ENCODE measurements at places on chromosomes 4 and X.

DNA sequence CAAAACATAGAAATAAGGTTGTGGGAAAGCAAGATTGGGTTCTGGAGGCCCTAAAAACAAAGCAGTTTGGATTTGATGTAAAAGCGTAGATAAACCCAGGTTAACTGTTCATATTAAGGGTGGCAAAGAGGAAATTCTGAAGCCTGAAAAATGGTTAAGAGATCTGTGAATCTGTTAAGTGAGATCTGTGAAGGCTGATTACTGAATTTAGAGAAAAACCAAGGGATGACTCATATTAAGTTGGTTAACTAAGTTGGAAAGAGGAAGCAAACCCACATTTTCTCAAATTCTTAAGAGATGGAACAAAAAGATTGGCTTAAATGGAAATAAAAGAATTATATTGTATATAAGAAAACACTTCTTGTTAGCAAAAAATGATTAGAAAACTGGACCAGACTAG lies 22.8 kb downstream of the GPAT3 start:
- no peak for DNase-seq

- DNase-seq, result no peak
Measured at GRCh38 chr4:154781126-154781982, at the start of gene RBM46. Gene RBM46, plus strand, starts transcription at chr4:154781272. Its CDS starts 15,481 bp downstream, at chr4:154796753.

DNA sequence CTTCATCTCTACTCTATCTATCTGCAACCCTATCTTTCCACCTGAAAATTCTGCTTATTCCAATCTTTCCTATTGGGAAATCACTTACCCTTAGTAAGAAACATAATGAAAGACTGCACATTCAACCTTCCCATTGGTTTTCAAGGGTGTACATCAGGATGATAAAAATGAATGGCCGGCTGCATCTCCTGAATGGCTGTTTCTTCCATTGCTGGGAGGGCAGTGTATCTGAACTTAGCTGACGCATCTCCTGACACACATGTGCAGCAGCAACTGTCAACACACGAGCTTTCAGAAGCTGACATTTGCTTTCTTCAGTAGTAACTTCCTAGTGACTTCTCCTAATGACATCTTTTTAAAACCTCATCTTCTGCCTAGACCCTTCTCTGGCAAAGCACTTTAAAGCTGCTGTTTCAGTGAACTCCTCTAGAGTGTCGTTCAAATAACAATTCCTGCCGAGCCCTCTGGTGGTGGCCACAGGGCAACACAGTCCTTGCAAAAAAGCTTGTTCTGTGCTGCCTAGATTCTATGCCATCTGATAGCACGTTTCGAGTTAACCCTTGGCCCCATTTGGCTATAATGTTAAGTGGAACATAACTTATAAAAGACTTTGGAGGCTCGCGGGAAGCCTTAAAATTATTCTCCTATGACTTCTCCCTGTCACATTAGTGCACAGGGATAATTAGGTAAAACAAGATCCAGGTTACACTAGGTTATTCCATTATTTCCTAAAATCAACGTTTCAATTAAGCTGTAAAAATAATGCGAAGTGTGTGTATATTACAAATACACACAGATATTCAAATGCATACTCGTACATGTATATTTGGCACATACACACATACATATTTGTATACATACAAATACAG lies 2340.7 kb downstream of the PCDH7 start:
- no peak for DNase-seq

DNA sequence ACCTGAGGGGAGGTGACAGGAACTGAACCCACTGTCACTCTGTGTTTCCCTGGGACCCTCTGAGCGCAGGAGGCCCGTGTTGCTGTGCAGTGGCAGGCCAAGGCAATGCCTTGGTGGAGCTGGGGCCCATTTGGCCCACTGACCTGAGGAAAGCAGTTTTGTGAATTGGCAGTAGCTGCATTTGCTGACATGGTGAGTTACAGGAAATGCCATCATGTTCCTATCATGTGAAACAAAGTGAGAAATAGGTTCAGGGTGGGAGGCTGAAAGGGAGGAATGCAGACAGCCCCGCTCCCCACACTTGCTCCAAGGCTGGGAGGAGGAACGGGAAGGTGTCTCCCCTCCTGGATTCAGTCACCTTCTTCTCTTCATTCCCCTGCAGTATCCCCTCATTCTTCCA lies 146.1 kb downstream of the PTTG2 start:
- no peak for DNase-seq

- DNase-seq, result no peak
Measured at GRCh38 chr4:70365479-70365878, 4.9 kb downstream of the SMR3A start.

GRCh38 chrX:116379854-116380253 lies 56.6 kb upstream of the SLC6A14 start:
- no peak for DNase-seq

GRCh38 chr4:1907848-1908525 lies 36.8 kb downstream of the NSD2 start:
- DNase-seq, result no peak

- no peak for DNase-seq
Measured at GRCh38 chr4:65170768-65171514, 499.3 kb downstream of the EPHA5 start.

- no peak for DNase-seq
Measured at GRCh38 chr4:128381748-128382559, 94.3 kb upstream of the PGRMC2 start.

- DNase-seq, result no peak
Measured at GRCh38 chr4:80144676-80145470, 52.4 kb upstream of the PRDM8 start.

DNA sequence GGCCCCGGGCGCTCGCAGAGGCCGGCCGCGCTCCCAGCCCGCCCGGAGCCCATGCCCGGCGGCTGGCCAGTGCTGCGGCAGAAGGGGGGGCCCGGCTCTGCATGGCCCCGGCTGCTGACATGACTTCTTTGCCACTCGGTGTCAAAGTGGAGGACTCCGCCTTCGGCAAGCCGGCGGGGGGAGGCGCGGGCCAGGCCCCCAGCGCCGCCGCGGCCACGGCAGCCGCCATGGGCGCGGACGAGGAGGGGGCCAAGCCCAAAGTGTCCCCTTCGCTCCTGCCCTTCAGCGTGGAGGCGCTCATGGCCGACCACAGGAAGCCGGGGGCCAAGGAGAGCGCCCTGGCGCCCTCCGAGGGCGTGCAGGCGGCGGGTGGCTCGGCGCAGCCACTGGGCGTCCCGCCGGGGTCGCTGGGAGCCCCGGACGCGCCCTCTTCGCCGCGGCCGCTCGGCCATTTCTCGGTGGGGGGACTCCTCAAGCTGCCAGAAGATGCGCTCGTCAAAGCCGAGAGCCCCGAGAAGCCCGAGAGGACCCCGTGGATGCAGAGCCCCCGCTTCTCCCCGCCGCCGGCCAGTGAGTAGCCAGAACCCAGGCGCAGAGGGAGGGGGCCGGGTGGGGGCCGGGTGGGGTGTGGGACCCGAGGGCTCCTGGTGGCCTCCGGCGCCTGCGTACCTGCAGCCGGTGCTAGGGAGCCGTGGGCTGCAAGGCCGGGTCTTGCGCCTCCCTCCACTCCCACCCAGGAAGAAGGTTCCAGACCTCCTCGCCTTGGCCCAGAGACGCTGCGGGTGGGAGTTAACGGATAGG lies 534 bp downstream of the MSX1 start:
- DNase-seq, result no peak

DNA sequence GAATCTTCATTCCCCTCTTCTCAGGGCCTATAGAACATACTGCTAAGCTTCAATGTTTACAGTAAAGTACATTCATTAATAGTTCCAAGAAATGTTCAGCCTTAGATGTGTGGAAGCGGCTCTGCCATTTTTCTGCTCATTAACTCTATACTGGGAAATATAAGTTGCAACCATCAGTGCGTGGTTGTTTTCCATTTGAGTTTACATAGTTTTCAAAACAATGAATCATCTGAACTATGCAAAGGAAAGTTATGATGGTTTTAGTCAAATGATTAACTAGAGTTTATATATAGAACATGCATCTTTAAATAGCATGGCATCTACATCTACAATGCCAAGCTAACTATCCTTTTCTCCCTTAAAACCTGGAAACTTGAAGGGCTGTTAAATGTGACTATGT lies 29.6 kb downstream of the LEF1 start:
- no peak for DNase-seq

All from stimulated activated CD4-positive, alpha-beta T cell treated with anti-CD3 and anti-CD28 coated beads, Interleukin-4, amount 100 ng/mL, for 48 hours (primary cell).